ENCODE measurements at places on chromosomes 1 and 21.

- DNase-seq: peak; percentile 81
Observed at GRCh38 chr1:9455487-9456234, 83.6 kb upstream of the SLC25A33 start.

- DNase-seq: peak; percentile 29
Observed at GRCh38 chr21:34613679-34614627, 960 bp downstream of the RCAN1 start.

GRCh38 chr1:40384413-40384762 lies 10.9 kb downstream of the SMAP2 start:
- no peak for DNase-seq

DNA sequence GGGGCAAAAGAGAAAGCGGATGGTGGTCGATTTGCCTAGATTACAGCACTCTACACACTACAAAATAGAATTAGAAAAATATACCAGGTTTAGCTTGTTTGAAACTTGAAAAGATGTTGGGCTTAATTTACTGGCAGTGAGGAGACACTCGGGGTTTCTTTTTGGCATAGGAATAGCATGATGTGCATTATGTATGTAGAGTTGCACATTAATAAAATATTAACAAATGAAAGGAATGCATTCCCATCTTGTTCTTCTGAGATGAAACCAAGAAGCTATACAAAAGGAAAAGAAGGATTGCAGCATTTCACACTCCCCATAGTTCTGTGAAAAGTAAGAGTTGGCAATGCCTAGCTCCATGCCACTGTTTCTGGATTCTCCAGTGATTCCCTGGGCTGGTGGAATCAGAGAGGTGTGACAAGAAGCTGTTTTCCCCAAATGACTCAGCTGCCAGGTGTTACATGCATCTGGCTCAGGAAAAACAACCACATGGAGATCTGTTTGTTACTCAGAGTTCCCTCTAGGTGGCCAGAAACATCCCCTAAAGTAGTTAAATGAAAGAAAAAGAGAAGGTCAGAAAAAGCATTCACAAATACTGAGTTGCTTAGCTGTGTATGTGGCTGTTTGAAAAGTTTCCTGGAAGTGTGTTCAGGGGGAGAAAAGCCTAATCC lies 115.6 kb downstream of the UCK2 start:
- DNase-seq: no peak

GRCh38 chr1:87592156-87592555 lies 263.5 kb downstream of the LMO4 start:
- DNase-seq: no peak

DNA sequence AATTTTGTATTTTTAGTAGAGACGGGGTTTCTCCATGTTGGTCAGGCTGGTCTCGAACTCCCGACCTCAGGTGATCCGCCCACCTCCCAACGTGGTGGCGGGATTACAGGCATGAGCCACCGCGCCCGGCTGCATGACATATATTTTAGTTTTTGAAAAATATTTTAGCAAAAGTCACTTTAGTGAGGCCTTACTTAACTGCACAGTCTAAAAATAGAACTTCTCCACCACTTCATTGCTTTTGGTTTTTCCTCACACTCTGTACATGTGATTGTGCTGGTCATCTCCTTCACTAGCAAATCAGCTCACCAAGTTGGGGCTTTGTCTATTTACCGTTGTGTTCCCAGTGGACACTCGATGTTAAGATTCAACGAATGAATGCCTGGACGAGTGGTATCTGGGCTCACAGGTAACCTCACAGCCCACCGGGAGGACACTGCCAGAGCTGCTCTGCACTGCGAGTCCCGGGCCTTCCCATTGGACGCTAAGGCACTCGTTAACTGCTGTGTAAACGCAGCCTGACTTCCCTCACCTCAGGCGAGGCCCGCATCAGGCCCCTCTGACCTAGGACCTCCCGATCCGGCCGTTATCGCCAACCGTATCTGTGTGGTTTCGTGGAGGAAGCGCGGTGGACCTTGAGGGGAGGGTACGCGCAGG lies 14.0 kb upstream of the ZNF692 start:
- peak; percentile 48 for DNase-seq

DNA sequence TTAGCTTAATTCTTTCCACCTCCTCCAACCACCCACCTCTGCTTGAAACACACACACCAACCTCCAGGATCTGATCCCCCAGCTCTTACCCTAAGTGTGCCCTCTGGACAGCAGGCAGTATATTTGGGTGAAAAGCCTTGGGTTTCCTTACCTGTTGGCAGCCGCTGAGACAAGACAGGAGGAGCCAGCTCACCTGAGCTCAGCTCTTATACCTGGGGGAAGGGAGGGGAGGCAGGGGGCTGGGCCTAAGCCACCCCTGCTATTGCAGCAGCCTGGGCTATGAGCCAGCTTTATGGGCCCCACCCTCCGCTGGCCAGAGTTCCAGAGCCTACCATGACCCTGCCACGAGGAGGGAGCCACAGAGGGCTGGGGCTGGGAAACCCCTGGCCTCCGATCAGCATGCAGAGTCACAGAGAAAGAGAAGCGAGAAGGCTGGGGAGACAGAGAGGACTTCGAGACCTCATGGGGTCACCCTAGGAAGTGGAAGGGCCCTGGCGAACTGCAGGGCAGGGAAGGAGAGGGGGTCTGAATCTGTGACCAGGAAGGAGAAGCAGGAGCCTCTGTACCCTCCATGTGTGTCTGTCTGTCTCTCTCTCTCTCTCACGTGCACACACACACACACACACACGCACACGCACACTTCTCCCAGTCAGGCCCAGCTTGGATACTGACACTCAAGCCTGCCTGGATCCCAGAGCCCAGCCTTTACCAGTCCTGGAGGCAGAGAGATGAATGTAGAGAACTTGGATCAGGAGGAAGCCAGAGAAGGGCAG lies at the start of gene S100A14:
TSS of gene S100A14 (minus strand) at position 182 of the 773 bp plus-strand sequence. CDS start 467 bp downstream, outside the sequence.
- DNase-seq: no peak

DNA sequence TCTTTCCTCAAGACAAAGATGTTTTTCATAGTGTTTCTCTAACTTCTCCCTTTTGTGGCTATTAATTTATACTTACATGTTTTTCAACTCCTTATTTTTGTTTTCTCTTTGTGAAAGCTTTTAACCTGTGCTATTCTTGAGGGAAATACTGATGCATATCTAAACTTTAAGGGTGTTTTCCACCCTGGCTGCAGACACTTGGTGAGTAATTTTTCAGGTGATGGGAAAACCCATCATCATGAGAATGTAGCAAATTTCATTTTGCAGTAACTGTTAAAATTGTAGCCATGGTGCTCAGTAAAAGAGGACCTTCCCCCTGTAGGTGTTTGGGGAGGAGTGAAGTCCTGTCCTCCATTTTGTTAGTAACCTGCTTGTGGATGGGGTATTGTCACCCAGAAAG lies 124.2 kb downstream of the LIPI start:
- no peak for DNase-seq

- no peak for DNase-seq
Observed at GRCh38 chr1:198687429-198687828, 48.6 kb downstream of the PTPRC start.
